ENCODE measurements at places on chromosomes 12 and 14.
A peak's percentile ranks its signal among the peaks of the same experiment; 100 is the strongest.

- DNase-seq, result no peak
Observed at GRCh38 chr12:2489275-2489674, 305.5 kb upstream of the FKBP4 start.

DNA sequence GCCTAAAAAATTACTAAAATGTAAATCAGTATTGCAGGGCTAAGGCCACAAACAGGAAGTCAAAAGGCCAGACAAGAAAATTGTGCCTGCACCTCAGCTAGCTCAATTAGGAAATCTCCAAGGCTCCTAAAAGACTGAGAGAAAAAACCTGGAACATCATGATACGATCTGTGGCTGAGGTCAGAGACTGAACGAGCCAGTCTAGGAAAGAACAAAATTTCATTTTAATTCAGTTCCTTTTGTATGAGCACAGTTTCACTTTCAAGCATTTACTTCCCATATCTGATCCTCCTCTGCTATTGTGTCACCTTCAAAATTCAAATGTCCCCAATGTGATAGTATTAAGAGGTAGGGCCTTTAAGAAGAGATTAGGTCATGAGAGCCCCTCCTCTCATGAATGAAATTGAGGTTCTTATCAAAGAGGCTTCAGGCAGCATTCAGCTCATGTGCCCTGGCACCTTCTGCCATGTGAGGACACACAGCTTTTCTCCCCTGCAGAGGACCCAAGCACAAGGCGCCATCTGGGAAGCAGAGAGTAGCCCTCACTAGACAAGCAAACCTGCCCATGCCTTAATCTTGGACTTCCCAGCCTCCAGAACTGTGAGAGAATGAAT is 14.8 kb downstream of the PRKAB1 start:
- no peak for DNase-seq

DNA sequence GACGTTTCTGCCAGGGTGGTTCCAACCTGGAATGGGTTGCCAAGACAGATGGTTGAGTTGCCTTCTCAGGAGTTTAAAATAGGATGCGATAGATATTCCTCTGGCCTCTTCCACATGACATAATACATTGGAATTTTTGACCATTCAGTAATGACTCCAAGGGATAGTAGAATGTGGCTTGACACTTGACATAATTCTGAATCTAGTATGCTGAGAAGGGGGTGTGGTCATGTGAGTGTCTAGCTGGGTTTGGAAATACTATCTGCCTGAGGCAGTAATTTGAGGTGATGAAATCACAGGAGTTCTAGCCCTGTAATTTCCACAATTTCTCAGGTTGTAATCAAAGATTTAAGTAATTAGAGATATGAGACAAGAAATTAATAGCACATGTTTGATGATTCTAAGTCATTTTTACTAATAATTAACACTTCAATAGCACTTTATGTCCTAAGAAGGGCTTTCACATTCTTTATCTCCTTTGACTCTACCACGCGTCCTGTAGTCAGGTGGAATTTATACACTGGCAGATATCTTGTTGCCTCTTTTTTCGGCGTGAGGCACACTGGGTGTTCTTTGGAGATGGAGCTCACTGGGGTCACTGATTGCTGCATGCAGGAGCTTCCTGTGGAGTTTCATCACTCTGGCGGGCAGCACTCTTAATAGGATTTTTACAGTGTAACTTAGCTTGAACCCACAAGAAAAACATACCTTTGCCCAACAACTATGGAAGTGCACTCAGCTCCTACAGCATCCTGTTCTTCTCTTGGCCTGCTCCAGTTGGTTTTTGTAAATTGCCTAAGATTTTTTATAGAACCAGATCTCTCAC is 3.2 kb upstream of the AMIGO2 start:
- no peak for DNase-seq

GRCh38 chr14:58969951-58970751 is 218.3 kb upstream of the DAAM1 start:
- DNase-seq, result no peak

DNA sequence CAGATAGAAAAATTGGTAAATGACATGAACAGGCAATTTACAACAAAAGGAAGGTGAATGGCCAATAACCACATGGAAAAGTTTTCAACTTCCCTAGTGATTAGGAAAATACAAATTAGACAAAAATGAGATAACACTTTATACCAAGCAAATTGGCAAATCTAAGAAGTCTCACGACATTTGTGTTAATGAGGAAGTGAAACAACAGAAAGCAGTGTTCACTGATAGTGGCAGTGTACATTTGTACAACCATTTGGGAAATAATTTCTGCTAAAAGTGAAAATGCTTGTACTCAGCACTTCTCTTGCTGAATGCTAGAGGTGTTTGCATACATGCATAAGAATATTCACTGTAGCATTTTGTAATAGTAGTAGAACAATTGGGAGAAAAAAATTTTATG is 126.6 kb downstream of the LLPH start:
- DNase-seq, result no peak

GRCh38 chr12:19778172-19778571 is 338.9 kb downstream of the AEBP2 start:
- no peak for DNase-seq

DNA sequence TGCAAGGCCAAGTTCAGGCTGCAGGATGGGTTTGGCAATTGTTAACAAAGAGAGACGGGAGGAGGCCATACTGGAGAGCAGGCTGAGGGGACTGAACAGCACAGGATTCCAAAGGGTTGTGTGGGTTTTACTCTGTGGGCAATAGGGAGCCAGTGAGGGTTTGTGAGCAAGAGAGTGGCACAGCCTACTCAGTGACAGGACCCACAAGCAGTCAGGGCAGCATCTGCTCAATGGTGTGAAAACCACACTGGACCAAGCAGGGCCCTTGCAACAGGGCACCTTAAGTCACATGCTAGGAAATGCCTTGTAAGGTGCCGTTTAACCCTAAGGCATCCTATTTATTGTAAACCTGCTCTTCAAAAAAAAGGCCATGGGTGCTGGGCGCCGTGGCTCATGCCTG is 22.0 kb downstream of the SYNE3 start:
- DNase-seq, result no peak

- DNase-seq, result no peak
Observed at GRCh38 chr14:95569440-95569839, 34.6 kb downstream of the GLRX5 start.

GRCh38 chr14:68563251-68564131 is 229.4 kb downstream of the ZFP36L1 start:
- no peak for DNase-seq

- no peak for DNase-seq
Observed at GRCh38 chr14:54947230-54947629, 44.6 kb upstream of the GCH1 start.

DNA sequence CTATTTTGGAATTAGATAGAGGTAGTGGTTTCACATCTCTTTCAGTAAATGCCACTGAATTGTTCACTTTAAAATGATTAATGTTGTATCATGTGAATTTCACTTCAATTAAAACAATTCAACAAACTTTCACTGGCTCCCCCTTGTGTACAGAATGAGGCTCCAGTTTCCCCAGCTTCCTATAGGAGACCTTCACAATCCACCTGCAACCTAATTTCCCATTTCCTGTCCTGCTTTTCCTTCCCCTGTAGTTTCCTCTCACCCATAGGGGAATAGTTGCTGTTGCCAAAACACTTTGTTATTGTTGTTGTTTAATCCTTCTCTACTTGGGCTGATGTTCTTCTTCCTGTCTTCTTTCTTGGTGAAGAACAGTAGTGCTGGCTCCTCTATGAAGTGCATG is 59.8 kb downstream of the NPAS3 start:
- DNase-seq, result no peak

- no peak for DNase-seq
Observed at GRCh38 chr12:114774699-114775098, 90.7 kb upstream of the TBX3 start.

GRCh38 chr12:118073768-118074167 is 12.8 kb upstream of the WSB2 start:
- no peak for DNase-seq

- no peak for DNase-seq
Observed at GRCh38 chr14:64736271-64737169, 32.3 kb downstream of the PLEKHG3 start.

GRCh38 chr12:54596526-54596946 is 8.1 kb upstream of the PPP1R1A start:
- peak; percentile 20 for DNase-seq

- DNase-seq, result no peak
Observed at GRCh38 chr12:60805364-60805763, 1209.5 kb downstream of the SLC16A7 start.

GRCh38 chr14:68790644-68791077 is 2.2 kb downstream of the ZFP36L1 start:
- DNase-seq, result no peak

DNA sequence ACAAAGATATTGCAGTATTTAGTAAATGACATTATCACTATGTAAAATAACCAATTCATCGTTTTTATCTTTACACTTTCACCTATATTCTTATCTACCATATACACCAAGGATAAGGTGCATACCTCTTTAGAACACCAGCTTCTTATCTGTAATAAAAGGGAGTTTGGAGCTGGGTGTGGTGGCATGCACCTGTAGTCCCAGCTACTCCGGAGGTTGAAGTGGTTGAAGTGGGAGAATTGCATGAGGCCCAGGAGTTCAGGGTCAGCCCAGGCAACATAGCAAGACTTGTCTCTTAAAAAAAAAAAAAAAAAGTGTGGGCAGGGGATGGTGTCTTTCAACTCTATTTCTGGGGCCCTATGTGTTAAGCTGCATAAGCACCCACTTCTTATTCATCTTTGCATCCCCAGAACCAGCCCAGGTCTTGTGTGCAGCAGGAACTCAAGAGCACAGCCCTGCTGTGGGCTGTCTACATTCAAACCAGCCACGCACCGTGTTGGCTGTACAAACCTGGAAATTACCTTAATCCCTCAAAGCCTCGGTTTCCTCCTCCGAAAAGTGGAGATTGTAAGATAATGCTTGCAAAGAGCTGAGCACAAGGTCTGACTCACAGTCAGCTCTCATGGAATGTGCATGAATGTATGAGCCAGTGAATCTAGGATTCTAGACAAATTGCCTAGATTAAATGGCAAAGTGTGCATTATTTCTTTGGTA is 256.6 kb upstream of the FOXN3 start:
- DNase-seq, result no peak

GRCh38 chr12:92552412-92553108 is 150.2 kb upstream of the PLEKHG7 start:
- DNase-seq, result no peak

DNA sequence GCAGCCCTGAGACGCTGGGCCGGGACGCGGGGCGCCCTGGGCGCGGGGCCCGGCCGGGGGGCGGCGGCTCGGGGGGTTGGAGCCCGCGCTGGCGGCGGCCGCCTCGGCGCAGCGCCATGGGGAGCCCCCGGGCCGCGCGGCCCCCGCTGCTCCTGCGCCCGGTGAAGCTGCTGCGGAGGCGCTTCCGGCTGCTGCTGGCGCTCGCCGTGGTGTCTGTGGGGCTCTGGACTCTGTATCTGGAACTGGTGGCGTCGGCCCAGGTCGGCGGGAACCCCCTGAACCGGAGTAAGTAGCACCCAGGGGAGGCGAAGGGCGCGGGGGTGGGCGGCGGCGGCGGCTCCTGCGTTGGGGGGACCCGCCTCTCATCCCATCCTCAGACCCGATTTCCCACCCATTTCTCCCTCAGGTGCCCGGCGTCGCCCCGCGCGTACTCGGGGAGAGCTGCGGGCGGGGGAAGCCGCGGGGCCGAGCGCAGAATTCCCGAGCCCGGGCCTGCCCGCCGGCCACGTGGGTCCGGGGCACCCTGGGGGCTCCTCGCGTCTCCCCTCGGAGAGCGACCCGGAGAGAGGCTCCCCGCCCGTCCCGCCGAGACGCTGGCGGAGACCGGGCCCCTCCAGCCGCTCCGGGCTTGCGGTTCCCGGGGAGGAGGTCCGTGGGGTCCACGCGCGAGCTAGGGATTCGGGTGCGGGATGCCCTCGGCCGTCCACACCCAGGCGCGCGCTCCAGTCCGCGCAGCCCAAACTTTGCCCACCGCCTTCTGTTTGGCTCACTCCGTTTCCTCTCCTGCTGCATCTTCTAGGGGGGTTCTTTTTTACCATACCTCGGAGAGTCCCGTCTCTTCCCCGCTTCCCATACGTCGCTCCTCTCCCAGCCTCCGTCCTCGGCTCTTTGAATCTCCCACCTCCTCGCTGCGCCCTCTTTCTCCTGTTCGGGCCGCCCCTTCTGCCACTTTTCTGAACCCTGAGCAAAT is 807 bp downstream of the B4GALNT3 start:
- no peak for DNase-seq

DNA sequence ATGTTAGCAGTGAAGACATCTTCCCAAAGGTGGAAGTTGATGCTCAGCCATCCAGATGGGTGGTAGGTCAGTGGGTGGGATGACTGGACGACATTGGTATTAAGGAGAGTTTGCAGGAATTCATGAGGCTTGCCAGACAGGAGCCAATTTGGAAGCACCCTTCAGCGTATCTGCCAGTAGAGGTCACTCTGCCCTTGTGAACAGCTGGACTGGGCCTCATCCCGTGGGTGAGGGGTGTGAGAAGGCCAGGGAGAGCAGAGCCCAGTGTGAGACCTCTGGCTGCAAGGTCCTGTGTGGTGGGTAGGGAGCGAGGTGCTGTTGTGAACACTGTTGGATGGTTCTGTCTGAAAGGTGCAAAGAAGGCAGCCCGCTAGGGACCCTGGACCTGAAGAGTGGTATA is 37.7 kb downstream of the SLC5A8 start:
- DNase-seq, result no peak

- DNase-seq, result no peak
Observed at GRCh38 chr14:81509838-81510452, 23.7 kb downstream of the SEL1L start.

DNA sequence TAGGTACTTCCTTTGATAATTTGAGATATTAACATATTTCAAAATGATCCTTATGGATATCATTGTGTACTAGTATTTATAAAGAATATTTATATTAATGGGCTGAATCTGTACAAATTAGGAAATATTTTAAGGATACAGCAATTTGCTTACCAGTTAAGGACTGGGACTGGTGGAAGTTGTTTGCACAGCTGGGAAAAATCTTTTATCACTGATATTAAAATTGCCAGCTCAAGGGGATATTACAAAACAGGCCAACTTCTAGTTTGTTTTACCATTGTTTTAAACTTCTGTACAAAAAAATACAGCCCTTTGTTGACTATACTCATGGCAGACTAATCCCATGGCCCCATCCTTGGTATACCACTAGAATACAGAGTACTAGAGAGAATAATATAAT is 133.2 kb upstream of the DDHD1 start:
- DNase-seq, result no peak

All from stimulated activated CD8-positive, alpha-beta memory T cell treated with anti-CD3 and anti-CD28 coated beads, Interleukin-15, amount 100 ng/mL, for 1 hour (primary cell).